Kidney tubule cell (primary cell): ENCODE measurements at places on chromosomes 2 and 18.
A peak's percentile ranks its signal among the peaks of the same experiment; 100 is the strongest.

DNA sequence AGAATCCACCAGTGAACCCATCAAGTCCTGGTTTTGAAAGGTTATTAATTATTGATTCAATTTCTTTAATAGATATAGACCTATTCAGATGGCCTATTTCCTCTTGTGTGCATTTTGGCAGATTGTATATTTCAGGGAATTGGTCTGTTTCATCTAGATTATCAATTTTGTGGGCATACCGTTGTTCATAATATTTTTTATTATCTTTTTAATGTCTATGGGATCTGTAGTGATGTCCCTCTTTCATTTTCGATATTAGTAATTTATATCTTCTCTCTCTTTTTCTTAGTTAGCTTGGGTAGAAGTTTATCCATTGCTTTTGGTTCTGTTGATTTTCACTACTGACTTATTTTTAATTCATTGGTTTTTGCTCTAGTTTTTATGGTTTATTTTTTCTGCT lies 39.9 kb upstream of the TANC1 start:
- no peak for DNase-seq

DNA sequence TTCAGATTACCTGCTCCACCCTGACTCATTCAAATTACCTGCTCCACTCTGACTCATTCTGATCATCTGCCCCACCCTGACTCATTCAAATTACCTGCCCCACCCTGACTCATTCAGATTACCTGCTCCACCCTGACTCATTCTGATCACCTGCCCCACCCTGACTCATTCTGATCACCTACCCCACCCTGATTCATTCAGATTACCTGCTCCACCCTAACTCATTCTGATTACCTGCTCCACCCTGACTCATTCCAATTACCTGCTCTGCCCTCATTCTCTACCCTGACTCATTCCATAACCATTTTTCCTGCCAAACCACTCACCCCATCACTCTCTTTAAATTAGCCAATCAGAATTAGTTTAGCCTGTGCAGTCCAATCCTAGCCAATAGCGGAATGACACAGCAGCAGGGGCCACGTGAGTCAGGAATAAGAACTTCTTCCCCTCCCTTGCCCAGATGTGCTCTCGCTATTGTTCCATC lies 26.2 kb downstream of the CFAP53 start:
- peak; percentile 82 for DNase-seq

- DNase-seq, result peak; percentile 56
These were observed 28.5 kb downstream of the HPCAL1 start for GRCh38 chr2:10331027-10331701.

- no peak for DNase-seq
These were observed 59.6 kb downstream of the FN1 start for GRCh38 chr2:215376103-215376780.
